NCI-H2171 (cell line): ENCODE measurements at places on chromosomes 7 and 10.

DNA sequence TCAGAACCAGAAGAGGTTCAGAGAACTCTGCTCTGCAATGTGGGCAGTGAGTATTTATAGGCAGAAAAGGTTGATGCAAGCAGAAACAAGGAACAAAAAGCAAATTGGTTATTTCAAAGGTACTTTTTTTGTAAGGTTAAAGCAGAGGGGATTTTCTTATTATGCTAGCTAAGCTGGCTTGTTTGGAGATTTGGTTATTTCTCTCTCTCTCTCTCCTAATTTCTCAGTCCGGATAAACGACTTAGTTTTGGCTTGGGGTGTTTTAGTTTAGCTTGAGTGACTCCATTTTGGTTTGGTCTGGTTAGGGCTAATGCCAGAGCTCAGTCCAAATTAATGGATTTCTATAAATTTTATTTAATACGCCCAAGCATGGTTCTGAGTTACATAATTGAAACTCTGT, 566.8 kb downstream of the SH2D4B start:
- DNase-seq = no peak

DNA sequence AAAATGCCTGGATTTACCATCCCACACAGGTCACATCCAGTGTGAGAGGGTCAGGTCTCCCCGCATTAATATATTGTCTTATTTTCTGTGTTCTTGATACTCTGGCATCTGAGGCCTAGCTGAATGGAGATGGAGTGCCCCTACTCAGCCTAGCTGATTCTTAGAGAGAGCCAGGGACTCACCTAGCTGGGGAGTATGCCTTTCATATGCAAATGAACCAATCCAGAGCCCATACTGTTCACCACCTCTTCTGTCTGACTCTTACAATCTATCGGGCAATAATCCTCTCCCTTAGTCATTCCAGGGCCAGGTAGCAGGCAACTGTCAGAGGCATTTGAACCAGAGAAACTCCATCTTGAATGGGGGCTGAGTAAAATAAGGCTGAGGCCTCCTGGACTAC, 46.3 kb downstream of the LBX1 start:
- DNase-seq = no peak

DNA sequence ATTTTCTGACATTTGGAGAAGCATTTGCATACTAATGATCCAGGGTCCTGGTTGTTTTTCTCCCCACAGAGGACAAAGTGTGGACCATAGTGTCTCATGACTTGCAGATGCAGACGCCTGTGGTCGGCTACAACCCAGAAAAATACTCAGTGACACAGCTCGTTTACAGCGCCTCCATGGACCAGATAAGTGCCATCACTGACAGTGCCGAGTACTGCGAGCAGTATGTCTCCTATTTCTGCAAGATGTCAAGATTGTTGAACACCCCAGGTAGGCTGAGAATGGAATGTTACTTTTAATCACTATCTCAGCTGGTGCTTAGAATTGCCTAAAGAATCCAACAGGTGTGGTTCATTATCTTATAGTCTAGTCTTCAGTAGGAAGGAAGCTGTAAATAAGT, 951.5 kb upstream of the C7orf33 start:
- DNase-seq = no peak

DNA sequence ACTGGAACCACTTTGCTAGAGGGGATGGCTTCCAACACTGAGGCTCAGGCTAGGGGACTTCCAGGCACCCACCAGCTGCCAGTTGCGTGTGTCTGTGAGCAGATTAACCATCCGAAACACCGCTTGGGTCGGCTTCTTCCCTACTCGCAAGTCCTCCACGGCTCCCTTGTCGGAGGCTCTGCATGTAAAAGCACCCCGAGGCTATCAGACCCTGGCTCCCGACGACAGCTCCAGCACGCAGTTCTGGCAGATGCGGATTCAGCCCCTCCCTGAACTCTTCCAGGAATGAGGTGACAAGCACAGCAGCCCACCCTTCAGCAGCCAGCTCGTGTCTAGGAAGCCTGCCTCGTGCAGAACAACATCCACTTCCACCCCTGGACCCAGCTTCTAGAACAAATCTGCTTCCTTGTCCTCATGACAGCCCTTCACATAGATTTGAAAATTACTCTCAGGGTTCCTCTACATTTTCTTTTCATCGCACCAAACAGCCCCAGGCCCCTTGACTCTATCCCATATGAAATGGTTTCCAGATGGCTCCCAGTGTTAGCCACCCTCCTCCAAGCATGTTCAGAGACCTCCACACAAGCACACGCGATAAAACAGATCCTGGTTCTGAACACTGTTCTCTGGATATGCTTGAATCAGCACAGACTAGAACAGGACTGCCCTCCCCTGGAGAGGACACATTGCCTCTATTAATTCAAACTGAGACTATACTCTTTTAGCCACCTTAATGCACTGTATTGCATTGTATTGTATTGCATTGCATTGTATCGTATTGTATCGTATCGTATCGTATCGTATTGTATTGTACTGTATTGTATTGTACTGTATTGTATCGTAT, 44.6 kb downstream of the SLIT1 start:
- DNase-seq = no peak

DNA sequence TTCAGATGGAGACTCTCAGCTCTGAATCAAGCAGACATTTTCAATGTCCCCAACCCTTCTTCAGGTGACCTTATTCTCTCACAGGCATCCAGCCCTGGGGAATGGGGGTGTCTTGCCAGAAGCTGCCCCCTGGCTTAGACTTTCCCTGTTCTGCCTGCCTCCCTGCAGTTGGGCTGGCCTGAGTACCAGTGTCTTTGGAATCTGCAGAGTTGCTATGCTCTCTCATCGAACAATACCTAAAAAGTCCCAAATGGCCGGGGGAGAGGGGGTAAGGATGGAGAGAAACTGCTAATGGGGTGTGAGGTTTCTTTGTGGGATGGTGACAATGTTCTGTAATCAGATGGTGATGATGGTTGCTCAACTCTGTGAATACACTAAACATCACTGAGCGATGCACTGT, 20.6 kb downstream of the SLC18A2 start:
- no peak for DNase-seq

- no peak for DNase-seq
Measured at GRCh38 chr10:88854684-88855083, 3.0 kb upstream of the ANKRD22 start.

GRCh38 chr10:3782146-3782450, 2.9 kb downstream of the KLF6 start:
- DNase-seq = no peak

DNA sequence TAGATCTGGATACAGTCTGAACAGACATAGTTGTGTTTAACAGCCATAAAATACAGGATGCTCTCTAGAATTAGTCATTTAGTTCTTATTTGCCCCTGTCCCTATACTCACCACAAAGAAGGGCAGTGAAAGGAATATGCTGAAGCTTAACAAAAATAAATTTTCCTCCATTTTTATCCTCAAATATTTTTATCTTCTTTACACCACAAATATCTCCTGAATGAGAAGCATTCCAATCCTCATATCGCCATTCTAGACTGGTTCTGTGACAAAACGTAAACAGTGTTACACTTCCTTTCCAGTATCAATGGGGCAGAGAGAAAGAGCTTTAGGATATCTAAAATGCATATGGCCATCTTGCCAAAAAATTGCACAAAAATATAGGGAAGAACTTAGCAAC, 1.6 kb downstream of the OR9A2 start:
- no peak for DNase-seq

- no peak for DNase-seq
Measured at GRCh38 chr10:63437116-63437949, 28.4 kb downstream of the JMJD1C start.

DNA sequence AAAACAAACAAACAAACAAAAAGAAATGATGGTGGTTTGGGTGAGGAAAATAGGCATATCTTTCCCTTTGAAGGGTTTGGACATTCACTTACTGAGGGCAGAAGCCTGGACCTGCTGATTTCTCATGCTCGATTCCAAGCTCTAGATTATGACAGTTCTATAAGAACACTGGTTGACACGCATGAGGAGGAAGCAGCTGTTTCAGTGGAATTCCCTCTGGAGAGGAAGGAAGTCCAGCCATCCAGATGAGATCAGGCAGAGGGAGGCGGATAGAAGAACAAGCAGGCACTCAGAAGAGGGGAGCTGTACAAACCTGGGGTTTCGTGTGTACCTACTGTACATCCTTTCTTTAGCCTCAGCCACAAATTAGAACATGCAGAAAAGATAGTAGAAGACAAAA, 691.9 kb downstream of the INHBA start:
- DNase-seq = no peak

DNA sequence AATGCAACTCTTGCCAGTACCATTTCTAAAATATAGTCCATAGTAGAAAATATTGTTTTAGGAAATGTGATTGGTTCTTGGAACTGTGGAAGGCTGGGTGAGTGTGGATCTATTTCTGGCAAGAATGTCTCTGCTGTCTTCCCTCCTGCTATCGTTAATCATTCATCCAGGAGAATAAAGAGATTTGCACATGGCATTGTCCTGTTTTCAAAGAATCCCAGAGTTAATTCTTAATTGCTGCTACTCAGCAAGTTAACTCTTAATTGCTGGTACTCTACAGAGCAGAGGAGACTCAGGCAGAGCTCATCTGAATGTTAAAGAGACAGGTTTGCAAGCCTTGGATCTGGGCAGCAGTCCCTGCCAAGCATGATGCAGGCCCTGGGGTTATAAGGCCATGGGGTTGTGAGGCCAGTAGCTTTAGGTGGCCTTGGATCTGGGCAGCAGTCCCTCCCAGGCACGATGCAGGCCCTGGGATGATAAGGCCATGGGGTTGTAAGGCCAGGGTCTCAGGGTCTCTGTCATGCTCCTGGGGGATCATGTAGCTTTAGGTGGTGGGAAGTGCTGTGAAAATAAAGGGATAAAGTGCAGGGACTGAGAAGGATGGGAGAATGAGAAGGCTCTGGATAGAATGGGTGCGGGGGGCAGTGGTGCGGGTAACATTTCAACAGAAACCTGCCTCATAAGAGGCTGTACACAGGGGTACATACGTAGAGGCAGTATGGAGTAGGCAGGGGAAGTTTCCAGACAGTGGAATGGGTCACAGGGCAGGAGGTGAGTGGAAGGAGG, 162.3 kb downstream of the SVIL start:
- DNase-seq = no peak

GRCh38 chr7:70659263-70659662, 472.7 kb upstream of the GALNT17 start:
- DNase-seq = no peak

DNA sequence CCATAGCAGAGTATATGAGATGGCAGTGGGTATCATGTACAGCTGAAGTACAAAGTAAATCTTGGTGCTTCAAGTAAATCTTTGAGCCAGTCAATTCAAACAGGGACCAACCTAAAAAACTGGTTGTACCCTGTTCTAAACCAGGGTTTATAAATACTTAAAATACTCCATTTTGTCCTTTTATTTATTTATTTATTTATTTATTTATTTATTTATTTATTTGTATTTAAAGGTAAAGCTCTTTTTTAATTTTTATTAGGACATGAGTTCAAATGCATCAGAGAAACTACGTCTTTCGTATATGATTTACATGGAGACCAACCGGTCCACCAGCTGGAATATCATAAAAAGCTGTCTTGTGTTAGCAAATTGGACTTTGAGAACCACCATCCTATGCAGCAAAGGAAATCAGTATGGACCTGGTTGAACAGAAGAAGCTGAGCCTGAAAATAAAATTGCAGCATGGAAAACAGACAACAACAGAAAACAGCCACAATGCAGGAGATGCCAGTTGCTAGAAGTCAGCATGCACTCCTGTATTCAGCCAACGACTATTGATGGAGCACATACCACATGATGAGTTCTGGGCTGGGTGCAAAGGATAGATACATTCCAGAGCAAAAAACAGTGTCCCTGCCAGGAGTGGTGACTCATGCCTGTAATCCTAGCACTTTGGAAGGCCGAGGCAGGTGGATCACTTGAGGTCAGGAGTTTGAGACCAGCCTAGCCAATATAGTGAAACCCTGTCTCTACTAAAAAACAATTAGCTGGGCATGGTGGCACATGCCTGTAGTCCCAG, 60.0 kb downstream of the PLXNA4 start:
- no peak for DNase-seq

DNA sequence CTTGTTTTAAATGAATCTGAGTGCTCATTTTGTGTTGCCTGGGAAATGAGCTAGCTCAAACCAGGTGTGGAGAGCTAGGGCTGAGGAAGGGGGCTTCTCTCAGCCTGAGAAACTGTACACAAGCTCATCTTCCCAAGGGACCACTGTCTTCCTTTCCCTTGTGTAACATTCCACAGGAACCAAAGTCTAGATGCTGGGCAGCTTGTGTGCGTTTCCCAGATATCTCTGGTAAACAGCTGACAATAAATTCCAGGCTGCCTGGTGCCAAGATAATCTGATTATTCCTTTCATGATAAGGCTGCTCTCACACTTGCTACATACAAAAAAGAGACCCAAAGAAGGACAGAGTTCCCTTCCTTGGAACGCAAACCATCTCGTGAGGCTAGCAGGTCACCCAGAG, 33.1 kb upstream of the MKLN1 start:
- DNase-seq = no peak

- DNase-seq = no peak
Measured at GRCh38 chr10:131018886-131019500, 292.5 kb downstream of the TCERG1L start.

GRCh38 chr7:157527686-157528085, 190.9 kb downstream of the DNAJB6 start:
- DNase-seq = no peak

GRCh38 chr7:95976369-95977060, 204.2 kb downstream of the DYNC1I1 start:
- DNase-seq = no peak

GRCh38 chr7:37353949-37354655, 94.6 kb downstream of the ELMO1 start:
- no peak for DNase-seq

DNA sequence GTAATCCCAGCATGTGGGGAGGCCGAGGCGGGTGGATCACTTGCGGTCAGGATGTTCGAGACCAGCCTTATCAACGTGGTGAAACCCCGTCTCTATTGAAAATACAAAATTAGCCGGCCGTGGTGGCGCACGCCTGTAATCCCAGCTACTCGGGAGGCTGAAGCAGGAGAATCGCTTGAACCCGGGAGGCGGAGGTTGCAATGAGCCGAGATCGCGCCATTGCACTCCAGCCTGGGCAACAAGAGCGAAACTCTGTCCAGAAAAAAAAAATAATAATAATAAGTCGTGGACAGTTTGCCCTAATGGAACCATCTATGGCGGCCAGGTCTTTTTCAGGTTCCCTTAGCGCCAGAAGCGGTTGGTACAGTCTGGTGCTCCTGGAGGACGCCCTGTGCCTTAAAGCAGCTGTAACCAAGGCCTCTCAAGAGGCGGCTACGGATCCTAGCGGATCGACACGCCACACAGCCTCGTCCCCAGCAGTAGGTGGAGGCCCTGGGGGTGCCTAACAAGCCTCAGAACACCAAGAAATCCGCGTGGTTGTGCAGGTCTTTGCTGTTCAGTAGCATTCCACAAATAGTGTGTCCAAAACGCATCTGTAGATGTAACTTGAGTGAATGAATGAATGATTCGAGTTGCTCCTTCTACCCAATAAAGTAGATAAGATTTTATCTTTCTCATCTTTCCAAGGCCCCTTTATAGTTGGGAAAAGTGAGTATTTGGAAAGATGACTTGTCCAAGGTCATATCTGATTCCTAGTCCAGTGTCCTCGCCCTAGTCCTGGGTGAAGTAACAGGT, 982 bp downstream of the PGAM1 start:
- DNase-seq = no peak

- no peak for DNase-seq
Measured at GRCh38 chr7:38123494-38123893, 54.6 kb upstream of the STARD3NL start.

- peak; percentile 42 for DNase-seq
Measured at GRCh38 chr7:140623980-140624379, 16.6 kb downstream of the DENND2A start.
